ENCODE measurements at places on chromosomes 13 and 19.

- no peak for DNase-seq
Measured at GRCh38 chr19:9324584-9324962, 594 bp downstream of the ZNF559 start.

GRCh38 chr13:34038541-34039068, 220.7 kb downstream of the RFC3 start:
- no peak for DNase-seq

- no peak for DNase-seq
Measured at GRCh38 chr13:111219280-111219679, 101.2 kb upstream of the TEX29 start.

- DNase-seq = peak; percentile 21
Measured at GRCh38 chr13:39415008-39415802, 187.8 kb downstream of the LHFPL6 start.

DNA sequence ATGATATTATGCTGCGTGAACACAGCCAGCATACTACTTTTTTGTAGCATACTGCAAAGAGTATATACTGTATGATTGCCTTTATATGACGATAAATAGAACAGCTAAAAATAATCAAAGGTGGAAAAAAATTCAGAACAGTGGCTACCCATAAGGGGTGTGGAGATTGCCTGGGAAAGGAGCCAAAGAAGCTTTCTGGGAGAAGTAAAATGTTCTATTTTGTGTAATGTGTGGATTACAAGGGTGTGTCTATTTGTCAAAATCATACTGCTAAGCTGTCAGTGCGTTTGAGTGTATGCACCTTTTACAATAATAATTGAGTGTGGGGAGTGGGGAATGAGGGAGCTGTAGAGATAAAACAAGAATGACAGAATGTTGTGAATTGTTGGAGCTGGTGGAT, 45.2 kb upstream of the MTIF3 start:
- DNase-seq = no peak

DNA sequence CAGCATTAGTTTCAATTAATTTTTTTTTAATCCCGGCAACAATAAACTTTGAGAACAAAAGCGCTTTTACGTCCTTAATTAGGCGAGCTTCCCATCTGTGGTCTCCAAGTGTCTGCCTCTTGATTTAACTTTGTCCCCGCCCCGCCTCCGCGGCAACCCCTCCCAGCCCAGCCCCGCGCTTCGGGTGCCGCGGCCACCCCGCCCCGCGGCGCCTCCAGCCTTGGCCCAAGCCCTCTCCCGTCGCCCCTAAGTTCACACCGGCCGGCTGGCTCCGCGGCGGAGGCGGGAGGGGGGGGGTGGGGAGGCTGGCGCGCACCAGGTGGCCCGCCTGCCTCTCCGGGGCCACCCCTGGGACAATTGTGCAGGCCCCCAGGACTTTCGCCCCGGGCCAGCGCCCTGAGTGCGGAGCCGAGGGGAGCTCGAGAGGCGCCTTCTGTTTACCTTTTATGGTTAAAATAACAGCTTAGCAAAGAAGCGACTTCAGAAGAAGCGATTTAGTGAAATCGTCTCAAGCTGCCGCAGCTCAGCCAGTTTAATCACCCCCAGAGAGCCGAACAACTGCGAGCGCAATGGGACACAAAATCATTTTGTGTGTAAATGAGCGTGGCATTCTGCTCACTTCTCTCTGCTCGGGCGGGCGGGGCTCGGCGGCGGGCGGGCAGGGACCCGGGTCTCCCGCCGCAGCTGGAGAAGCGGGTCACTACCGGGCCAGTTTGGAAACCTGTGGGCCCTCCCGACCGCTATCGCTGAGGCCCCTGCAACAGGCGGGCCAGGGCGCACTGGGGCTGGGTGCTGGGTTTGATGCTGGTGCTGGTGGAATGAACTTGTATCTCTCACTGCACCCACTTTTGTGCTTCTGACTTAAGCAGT, 1.4 kb downstream of the KCTD15 start:
- no peak for DNase-seq

DNA sequence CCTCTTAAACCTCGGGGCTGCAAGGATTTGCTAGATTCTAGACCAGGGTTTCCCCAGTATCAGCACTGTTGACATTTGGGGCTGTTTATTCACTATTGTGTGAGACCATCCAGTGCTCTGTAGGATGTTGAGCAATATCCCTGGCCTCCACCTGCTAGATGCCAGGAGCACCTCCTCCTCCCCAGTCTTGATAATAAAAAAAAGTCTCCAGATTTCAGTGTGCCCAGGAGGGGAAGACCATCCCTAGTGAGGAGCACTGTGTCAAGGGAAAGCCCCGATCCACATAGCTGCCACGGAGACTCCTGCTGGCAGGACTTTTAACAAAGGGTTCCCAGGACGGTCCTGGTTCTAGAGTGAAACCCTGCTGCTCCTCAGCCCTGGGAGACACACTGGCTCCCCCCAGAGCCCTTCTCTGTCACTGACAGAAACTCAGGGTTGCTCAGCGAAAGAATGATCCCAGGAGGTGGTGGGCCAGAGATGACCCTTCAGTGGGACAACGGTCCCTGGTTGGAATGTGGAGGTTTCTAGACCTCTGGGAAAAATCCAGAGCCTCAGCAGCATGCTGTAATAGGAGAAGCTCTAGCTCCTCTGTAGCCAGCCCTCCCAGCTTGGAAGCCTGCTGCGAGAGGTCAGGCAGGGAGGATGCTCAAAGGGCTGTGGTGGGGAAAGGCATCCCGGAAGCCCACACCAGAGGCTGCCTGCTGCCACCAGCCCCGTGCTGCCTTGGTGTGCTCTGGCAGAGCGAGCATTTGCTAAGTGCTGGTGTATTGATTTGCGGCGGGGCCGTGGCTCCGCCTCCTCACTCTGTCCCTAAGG, 20.3 kb downstream of the LYL1 start:
- DNase-seq = peak; percentile 62

DNA sequence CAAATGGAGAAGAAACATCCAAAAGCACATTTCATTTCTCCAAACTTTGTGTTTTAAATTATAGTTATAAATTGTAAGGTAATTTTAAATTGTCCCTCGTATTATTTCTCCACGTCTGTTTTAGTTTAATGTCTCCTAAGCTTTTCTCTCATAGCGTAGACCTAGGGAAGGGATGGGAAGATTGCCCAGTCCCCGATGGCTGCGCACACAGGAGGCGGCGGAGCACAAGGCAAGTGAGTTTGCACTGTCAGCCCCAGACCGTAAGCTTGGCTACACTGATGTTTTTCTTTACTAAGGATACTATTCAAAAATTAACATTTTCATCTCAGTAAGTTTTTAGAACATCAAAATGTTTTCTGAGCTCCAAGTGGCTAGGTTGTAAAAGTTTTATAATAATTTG, 72.3 kb downstream of the GPR12 start:
- DNase-seq = no peak

DNA sequence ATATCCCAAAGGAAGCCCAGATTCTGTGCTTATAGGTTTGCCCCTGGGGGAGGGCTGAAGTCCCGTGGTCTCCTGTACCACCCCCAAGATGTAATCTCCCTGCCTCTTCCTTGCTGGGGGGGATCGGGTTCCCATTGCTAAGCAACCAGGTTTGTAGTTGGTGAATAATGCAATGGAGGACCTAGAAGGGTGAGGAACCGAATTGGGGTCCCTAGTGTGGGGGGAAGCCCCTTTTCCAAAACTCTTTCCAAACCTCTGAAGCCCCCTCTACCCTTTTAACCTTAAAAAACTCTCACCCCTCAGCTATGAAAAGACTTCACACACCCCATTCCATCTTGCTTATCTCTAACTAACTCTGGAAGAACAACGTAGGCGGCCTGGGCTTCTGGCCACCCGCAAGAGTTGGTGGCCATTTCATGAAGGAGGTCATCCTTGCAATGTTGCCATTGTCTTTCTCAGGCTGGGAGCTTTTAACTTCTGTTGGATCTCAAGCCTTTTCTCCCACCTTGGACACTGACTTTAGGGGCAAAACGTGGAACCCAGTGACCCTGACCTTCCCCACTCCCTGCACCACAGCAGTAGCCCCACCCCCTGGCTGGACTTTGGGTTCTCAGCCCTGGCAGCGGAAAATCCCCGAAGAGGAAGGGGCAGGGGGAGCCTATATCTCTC, 661 bp downstream of the PALM3 start:
- no peak for DNase-seq

DNA sequence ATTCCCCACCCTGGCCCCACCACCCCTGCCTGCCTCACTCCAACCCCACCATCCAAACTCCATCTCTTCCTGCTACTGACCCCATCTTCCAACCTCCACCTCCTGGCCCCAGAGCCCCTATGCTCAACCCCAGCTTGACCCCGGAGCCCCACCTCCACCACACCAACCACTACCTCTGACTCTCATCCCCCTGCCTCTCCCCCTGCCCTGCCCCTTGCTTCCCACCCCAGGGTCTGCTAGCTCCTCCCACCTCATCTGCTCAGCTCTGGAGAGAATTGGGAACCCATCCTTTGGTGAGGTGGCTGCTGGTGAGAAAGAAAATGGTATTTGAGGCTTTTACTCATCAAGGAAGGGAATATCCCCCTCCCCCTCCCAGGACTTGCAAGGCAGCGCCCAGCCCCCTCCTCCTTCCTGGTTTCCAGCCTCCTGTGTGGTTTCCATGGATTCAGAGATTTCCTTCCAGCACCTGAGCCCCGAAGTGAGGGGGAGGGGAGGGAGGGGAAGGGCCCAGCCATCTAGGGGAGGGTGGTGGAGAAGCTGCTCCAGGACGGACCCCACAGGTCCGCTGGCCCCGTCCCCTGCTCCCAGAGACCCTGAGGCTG, 11.4 kb upstream of the PEPD start:
- DNase-seq = no peak

DNA sequence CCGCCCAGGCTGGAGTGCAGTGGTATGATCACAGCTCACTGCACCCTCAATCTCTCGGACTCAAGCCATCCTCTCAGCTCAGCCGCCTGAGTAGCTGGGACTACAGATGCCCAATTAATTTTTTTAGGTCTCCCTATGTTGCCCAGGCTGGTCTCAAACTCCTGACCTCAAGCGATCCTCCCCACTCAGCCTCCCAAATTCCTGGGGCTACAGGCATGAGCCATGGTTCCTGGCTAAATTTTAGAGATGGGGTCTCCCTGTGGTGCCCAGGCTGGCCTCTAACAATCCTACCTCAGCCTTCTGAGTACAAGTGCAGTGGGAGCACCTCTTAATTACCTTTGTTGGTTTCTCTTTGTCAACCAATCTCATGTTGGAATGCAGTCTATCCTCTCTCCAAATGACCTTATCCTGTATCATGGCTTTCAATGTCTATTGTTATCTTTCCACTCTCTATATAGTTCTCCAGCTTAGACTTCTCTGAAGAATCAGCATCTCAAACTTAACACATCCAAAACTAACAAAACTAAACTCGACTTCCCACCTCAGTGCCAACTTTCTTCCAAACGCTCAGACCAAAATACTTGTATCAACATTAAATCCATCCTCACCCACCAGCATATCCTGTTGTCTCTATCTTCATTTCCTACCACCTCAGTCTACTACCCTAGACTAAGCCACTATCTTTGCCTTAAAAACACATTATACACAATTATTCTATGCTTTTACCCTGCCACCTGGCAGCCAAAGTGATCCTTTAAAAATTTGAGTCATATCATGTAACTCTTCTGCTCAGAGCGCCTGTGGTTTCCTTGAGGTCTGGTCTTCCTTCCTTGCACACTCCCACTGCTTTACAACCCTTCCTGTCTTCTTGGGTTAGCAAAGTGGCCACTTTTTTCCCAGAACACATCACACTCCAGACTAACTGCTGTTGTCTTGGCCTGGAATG, 6.7 kb downstream of the TPT1 start:
- DNase-seq = no peak

DNA sequence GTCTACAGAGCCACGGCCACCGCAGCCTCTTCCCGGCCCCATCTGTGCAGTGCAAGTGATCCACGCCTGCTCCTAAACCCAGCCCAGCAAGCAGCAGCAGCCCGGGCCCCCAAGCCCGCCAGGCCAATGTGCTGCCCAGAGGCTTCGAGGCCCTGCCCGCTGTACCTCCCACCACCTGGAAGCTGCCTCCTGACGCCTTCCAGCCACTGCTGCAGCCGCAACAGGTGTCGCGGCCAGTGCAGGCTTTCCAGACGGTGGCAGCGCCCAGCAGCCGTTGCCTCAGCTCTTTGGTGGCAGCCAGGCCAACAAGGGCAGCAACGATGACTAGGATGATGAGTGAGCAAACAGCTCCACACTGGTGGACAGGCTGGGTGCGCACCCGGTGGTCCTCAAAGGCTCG, 50.2 kb upstream of the TPM4 start:
- DNase-seq = no peak

DNA sequence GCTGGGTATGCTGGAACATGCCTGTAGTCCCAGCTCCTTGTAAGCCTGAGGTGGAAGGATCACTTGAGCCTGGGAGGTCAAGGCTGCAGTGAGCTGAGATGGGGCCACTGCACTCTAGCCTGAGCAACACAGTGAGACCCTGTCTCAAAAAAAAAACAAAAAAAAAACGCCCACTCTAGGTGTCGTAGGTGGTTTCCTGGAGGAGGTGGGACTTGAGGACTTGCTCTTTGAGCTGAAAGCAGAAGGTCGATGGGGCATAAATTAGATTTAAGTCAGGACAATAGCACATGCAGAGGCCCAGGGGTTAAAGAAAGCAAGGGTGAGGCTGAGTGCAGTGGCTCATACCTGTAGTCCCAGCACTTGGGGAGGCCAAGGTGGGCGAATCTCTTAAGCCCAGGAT, 12.9 kb upstream of the ILF3 start:
- no peak for DNase-seq

GRCh38 chr19:51565583-51565982, 5.5 kb upstream of the ZNF175 start:
- no peak for DNase-seq

- no peak for DNase-seq
Measured at GRCh38 chr13:95494082-95494681, 58.3 kb upstream of the CLDN10 start.

DNA sequence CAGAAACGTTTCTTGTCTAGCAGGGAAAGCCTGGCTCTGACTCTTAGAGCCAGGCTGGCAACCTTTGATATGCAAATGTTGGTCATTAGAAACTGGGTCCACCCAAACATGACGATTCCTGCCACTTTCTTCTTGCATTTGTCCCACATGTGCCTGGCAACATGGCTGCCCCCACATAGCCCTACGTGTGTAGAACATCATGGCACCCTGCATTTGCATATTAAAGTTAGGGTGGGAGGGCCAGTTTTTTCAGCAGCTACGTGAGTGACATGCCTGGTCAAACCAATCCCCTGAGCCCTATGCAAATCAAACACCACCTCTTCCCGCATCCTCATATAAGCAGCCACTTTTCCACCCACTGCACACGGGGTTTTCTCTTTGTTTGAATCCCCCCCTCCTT, 95.0 kb downstream of the LIG4 start:
- no peak for DNase-seq

GRCh38 chr13:67791047-67791446, 560.9 kb upstream of the PCDH9 start:
- no peak for DNase-seq

DNA sequence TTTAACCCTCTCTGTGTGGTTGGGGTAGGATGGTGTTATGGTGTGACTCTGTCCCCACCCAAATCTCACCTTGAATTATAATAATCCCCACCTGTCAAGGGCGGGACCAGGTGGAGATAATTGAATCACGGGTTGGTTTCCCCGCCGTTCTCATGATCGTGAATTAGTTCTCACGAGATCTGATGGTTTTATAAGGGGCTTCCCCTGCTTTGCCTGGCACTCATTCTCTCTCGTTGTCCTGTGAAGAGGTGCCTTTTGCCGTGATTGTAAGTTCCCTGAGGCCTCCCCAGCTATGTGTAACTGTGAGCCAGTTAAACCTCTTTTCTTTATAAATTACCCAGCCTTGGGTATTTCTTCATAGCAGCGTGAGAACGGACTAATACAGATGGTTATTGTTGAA, 68.8 kb downstream of the ARHGEF7 start:
- no peak for DNase-seq

Measured in gastrocnemius medialis (tissue), 4 donors.